Stimulated activated CD8-positive, alpha-beta memory T cell treated with anti-CD3 and anti-CD28 coated beads, Interleukin-7, amount 100 ng/mL, for 48 hours (primary cell): ENCODE measurements at places on chromosomes 5 and 9.

- DNase-seq, result no peak
Measured at GRCh38 chr5:7888901-7889300, 20.0 kb downstream of the MTRR start.

GRCh38 chr5:35618781-35619180 is 1.1 kb downstream of the SPEF2 start:
- DNase-seq, result no peak

- no peak for DNase-seq
Measured at GRCh38 chr5:168407211-168407610, 79.1 kb upstream of the RARS1 start.

GRCh38 chr5:126052120-126052519 is 371.1 kb upstream of the GRAMD2B start:
- DNase-seq, result no peak

GRCh38 chr5:97163360-97163764 is 19.7 kb downstream of the RIOK2 start:
- no peak for DNase-seq

GRCh38 chr5:135059000-135059923 is 25.2 kb upstream of the PITX1 start:
- DNase-seq, result no peak

- DNase-seq, result no peak
Measured at GRCh38 chr5:83417884-83418283, 53.7 kb upstream of the VCAN start.

- DNase-seq, result no peak
Measured at GRCh38 chr5:136067422-136067821, 38.6 kb downstream of the TGFBI start.

DNA sequence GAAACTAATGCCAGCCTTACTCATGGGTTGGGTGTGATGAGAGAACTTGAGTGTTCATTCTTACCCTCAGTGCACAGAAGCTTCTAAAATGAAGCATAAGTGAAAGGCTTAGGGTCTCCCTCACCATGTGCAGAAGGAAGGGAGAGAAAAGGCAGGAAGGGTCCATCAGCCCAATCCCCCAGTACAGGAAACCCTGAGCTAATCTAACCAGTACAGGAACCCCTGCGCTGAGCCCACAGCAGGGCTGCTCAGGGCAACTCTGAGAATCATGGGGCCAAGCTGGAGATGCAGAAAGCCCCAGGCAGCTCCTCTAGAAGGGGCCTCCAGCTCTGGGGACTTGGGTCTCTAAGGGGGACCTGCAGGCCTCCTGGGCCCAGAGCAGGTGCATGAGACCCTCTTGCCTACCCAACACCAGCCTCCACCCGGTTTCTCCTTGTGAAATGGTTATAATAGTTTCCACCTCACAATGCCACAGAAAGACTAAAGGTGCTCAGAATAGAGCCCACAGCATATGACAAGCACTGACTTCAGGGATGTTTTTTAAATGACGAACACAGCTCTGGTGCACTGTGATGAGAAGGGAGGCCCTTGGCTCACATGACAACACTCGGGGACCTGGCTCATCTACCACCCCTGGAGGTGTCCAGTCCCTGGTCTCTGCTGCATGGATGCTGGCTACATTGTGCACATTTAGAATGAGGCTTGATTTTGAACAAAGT is 190.1 kb downstream of the ACTL7B start:
- no peak for DNase-seq

DNA sequence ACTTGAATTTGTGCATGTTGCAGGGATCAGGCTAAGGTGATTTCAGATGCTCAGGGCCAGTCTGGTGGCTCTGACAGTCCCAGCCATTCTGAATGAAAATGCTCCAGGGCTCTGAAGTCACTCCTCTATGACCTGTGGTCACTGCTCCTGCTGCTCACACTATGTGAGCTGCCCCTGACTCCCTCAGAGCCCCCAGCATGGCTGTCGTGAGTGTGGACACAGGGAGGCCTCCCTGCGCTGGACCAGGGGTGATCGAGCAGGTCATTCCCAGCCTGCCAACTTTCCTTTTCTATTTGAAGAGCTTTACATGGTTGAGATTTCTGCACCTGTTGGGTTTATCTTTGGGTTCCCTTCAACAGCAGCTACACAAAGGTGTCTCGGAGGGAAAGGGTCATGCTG is 74.5 kb downstream of the WNK2 start:
- DNase-seq, result no peak

DNA sequence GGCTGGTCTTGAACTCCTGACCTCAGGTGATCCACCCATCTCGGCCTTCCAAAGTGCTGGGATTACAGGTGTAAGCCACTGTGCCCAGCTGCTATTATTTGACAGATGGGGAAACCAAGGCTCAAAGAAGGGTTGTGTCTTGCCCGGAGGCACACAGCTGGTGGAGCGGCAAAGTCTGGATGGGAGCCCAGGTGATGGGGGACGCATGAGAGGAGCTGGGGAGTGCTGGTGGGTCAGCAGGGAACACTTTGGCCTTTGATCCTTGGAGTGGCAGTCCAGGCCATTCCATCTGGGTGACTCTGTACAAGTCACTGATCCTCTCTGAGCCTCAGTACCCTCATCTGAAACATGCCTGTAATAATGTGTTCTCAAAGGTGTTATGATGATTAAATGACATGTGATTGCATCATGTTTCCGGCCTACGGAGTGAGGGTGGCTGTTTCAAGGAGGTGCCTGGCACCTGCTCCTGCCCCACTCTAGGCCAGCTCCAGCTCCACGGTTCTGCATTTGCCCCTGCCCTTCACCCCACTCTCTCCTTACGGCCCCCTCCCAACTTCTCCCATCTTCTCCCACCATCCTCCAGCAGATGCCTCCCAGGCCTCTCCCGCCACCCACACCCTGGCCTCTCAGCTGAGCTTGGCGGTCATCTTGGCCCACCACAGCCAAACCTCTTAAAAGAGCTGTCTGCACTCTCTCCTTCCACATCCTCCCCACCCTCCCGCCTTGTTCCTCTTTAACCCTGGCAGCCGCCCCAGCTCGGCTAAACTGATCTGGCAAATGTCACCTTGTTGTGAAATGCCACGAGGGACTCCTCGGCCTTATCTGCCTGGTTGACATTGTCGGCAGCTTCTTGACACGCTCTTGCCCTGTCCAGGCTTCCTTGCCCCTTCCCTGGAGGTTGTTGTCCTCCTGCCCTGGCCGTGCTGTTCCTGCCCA is 5.5 kb upstream of the DBN1 start:
- DNase-seq, result peak; percentile 39

- DNase-seq, result no peak
Measured at GRCh38 chr9:90822866-90823265, 21.2 kb downstream of the SYK start.

GRCh38 chr5:125257057-125257972 is 510.9 kb upstream of the ZNF608 start:
- DNase-seq, result no peak

- no peak for DNase-seq
Measured at GRCh38 chr5:87850843-87851242, 417.8 kb downstream of the TMEM161B start.

DNA sequence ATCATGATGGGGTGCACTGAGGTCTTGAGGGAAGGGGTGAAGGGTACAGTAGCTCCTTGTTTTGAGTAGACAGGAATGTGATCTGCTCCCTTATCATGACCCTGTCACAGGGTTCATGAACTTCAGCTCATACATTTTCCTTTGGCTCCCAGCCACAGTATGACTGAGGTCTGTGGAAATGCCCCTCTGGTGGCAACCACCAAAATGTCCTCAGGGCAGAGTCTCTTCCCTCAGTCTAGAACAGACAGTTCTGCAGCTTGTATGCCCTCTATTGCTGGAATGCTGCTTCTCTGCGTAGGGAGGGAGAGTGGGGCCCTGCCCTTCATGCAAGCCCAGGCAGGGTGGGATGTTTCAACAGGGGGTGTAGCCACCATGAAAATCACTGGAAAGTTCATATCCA is 53.8 kb upstream of the SNCAIP start:
- no peak for DNase-seq

DNA sequence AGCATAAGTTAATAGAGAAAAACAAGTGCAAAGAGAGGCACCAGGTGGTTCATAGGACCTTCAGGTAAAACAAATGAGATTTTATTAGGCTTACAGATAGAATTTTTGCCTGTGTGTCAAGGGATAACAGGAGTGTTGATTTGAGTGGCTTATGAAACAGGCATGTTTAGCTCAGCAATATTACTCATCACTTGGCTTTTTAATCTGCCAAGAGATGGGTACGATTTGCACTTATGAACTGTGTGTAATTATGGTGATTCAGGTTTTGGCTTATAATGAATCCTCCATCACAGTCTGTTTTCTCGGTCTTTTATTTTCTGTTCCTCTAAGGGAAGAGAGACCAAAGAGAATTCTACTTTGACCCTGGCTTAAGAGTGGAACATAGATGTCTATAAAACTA is 199.3 kb downstream of the DMRTA1 start:
- DNase-seq, result no peak
